SK-N-SH treated with all-trans-retinoic acid at 6 μM for 48 hours (cell line): ENCODE measurements at places on chromosomes 5 and 9.

DNA sequence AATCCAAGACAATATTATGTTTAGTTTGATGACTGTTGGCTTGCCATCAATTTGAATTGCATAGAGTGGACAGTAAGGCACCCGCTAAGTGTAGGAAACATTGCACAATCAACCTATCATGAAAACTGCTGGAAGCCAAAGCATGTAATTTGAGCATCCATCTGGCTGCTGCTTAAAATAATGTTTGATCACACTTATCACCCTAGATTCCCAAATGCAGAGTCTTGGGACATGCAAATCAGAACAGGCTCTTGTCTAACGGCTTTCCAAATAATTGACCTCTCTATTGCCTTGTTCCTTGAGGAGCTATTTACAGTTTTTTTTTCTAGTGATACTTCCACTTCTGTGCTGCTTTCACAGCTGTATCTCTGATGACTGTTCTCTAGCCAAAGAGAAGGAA, 342.1 kb downstream of the PRR16 start:
- ATAC-seq, result no peak

- ATAC-seq, result peak; percentile 96
These were observed 13.5 kb downstream of the IL12B start for GRCh38 chr5:159316519-159317383.

DNA sequence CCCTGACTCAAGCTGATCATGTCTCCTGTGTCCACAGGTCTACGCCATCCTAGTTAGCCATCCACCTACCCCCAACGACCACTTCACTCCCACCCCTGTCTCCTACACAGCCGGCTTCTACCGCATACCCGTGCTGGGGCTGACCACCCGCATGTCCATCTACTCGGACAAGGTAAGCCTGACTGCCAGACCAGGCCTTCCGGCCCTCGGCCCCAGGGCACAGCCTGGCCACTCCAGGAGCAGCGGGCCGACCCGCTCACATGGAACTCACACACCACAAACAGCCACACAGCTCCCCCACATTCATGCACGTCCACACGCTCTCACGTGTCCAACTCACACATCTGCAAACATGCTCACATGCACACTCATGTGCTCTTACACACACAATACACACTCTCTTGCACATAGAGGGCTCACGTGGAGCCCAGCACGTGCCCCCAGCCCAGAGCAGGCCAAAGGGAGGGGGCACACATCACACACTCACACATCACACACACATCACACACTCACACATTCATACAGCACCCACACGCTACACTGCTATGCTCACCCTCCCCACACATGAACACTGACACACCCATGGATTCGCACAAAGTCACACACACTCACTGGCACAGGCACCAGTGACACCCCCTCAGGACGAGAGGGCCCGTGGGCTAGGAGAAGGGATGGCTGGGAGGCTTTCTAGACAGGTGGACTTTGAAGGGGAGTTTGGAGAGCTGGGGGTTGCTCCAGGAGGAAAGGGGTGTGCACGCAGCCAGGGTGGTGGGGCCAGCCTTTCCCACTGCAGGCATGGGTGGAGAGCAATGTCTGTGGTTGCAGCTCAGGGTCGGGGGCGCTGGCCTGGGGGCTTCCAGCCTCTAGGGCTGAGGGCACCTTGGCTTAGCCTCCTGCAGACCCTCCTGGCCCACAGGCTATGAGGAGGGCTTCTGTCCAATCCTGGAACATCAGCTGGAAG, 3.3 kb downstream of the GRIN1 start:
- no peak for ATAC-seq

DNA sequence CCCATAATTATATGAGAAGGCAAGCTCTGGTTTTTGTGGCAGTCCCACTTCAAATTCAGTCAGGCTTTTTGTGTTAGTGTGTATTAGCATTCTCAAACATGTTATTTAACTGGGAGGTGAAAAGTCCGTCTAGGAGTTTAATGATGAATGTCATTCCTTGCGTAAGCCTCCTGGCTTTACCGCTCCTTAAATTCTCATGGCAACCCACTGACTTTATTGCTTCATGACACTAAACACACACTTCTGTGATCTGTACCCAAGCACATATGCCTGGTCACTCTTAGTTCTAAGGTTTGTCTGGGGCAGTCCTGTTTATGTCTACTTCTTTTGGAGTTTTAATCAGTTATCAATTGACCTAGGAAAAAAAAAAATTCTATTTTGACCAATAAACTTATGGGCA, 677.9 kb upstream of the DMAC1 start:
- ATAC-seq, result no peak

GRCh38 chr5:149013796-149014195, 49.1 kb downstream of the SH3TC2 start:
- ATAC-seq, result no peak

DNA sequence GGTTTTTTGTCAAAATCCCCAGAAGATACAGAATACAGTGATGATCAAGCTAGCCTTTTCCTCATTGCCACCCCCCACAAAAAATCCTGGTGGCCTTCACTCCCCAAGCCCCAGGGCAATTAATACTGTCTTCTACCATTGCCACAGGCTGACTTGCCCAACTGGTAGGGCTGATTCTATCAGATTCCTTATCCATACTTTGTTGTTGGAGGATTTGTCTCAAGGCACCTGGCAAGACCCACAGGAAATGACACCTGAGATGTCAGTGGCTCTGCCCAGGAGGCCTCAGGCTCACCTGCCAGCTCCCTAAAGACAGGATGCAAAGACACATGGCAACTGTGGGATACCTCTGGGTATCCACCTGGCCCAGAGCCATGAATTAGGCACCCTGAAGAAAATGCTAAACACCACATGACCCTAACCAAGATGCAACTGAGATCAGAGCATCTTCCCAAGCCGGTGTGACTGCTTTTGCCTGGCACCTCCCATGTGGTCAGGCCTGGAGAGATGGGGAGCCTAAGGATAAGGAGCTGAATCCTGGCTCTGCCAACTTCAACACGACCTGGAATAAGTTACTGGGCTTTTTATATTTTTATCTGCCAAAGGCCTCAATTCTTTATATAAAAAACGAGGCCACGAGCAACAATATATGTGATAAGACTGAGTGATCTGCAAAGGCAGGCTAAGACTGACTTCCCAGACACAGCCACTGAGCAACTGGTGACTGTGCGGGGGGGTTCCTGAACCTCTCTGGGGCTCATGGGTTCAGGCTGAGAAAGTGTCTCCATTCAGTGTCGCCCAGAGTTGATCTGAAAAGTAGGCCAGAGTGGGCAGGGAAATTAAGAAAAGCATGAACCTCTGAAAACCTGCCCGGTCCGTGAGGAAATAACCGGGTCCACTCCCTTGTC, 944 bp downstream of the ATOX1 start:
- peak; percentile 25 for ATAC-seq

GRCh38 chr5:149617760-149618306, 36.5 kb downstream of the ARHGEF37 start:
- ATAC-seq, result no peak

GRCh38 chr9:6925836-6926235, 168.1 kb downstream of the KDM4C start:
- ATAC-seq, result no peak

- no peak for ATAC-seq
These were observed 700.3 kb downstream of the PTPRD start for GRCh38 chr9:9912459-9912858.

GRCh38 chr9:137434498-137435380, 6.4 kb downstream of the ENTPD8 start:
- ATAC-seq, result no peak

GRCh38 chr9:133821601-133822429, 83.7 kb upstream of the SARDH start:
- no peak for ATAC-seq

DNA sequence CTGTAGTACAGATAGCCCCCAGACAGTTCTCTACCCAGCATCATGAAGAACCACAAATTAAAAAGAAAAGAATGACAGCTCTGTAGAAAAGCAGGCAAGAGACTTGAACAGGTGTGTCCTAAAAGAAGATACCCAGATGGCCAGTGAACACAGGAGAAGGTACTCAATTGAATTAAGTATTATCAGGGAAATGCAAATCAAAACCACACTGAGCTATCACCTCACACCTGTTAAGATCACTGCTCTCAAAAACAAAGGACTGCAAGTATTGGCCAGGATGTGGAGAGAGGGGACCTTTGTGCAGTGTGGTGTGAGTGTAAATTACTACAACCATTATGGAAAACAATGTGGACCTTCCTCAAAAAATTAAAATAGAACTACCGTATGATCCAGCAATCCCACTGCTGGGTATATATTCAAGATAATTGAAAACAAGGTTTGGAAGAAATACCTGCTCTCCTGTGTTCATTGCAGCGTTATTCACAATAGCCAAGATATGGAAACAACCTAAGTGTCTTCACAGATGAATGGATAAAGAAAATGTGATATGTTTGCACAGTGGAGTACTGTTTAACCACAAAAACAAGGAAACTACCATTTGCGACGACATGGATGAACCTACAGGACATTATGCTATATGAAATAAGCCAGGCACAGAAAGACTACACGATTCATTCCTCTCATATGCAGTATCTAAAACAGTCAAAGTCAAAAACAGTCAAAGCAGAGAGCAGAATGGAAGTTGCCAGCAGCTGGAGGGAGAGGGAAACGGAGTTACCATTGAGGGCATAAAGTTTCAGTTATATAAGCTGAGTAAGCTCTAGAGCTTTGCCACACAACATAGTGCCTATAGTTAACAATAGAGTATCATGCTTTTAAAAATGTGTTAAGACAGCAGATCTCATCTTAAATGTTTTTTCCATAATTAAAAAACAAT, 102.6 kb downstream of the WNK2 start:
- no peak for ATAC-seq

DNA sequence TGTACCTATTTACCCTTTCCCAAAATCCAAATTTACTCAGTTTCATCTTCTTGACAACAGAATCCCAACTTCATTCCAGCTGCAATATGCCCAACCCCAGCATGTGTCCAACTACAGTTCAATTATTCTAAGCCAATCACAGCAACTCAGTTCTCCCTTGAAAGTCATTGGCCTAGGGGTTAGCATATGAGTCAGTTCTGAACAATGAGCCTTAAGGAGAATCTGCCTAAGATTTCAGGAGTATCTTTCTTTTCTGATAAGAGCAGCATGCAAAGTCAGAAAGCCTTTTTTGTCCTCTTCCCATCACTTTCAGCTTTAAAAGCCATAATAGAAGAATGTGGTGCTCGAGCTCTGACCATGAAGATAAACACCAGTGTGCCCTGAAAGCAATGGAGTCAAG, 44.4 kb upstream of the RASGRF2 start:
- ATAC-seq, result no peak

GRCh38 chr5:67350618-67351201, 154.1 kb upstream of the CD180 start:
- ATAC-seq, result no peak

GRCh38 chr9:107557236-107557990, 67.8 kb upstream of the KLF4 start:
- ATAC-seq, result no peak

DNA sequence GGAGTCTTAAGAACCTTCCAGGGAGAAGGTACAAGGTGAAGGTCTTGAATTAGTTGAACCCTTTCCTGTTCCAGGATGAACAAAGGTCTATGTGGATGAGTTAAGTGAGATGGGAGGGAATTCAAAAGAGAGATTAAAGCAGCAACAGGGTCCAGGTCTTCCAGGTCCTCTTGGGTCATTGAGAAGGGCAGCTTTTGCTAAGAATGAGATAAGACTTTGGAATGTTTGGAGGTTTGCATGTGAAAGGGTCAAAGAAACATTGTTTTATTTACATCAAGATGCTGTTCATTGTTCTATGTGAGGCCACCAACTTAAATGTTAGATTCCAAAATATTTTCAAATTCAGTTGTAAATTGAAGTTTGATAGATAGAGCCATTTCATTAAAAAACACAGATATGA, 463.9 kb downstream of the ANXA1 start:
- ATAC-seq, result no peak

DNA sequence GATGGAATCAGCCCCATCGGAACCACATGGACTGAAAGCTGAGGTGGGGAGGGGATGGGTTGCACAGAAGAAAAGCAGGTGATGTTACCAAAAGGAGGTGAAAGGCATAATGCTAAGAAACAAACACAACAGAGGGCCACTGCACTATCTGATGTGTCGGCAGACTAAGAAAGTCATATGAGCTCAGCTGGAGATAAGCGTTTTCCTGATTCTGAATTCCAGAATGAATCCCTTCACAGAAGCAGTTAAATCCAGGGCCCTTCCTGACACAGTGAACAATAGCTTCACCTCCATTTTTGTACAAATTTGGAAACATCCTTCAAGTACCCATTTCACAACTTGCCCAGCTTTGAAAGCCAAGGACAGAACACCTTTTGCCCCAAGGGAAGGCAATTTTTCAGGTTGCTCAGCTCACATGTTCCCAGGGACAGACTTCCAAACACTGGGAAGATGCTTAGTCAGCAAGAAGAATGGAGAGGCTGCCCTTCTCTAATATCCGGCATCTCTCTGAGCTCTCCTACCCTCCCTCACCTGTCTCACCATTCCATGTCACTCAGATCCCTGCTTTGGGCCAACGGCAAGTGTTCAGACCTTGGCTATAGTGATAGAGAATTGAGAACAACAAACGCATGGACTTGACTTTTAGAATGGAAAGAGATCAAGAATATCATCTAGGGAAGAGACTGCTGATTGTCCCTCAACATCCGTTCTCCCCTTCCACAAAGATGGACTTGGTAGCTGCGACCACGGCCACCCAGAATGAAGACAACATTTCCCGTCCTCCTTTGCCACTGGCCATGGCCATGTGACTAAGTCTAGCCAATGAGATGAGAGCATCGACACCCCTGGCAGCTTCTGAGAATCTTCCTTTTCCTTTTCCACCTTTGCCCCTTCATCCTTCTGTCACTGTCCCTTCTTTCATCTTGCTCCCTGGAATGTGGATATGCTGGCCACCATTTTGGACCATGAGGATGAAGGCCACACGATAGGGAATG, 68.6 kb upstream of the IL17B start:
- no peak for ATAC-seq

GRCh38 chr9:78786794-78787193, 489.9 kb downstream of the PSAT1 start:
- ATAC-seq, result peak; percentile 72

GRCh38 chr5:135625961-135626360, 47.2 kb upstream of the CXCL14 start:
- no peak for ATAC-seq
